ENCODE measurements at places on chromosomes 11 and 22. TPM values are rescaled to one million over a fixed set of nuclear protein-coding genes. Genes with fewer than 3 reads are reported as not detected.

Gene FDXACB1
- 8.8 TPM for total RNA-seq

Gene TUB
- total RNA-seq = 0.34 TPM

Gene ADAMTS15
- total RNA-seq = not detected

Gene ENTHD1
- 0.39 TPM for total RNA-seq

- DNase-seq = no peak
- no peaks in the 10 kb centered on the region for H3K27me3 ChIP-seq
- H3K36me3 ChIP-seq = peaks cover 6% of the 10 kb centered on the region
- no peak overlapping the region for H3K27ac ChIP-seq
Measured at GRCh38 chr11:68882391-68882790, 21.2 kb downstream of the MRPL21 start.

DNA sequence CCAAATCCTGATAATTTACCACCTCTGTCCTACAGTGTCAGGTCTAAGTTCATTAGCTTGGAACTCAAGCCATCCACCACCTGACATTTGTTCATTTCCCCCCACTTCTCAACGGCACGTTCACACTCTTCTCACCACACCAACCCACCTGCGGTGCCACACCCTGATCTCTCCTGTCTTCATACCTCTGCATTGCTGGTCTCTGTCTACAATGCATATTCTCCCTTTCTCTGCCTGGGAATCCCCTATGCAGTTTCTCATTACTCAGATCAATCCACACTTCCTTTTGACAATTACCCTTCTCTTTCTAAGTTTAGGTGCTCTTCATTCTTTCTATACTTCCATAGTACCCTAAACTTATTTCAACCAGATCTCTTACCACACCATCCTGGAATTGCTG lies 20.4 kb upstream of the EMSY start:
- peaks cover 11% of the 10 kb centered on the region for H3K4me1 ChIP-seq
- no peak overlapping the region for H3K27ac ChIP-seq
- DNase-seq = no peak
- H3K27me3 ChIP-seq = peaks cover 11% of the 10 kb centered on the region

DNA sequence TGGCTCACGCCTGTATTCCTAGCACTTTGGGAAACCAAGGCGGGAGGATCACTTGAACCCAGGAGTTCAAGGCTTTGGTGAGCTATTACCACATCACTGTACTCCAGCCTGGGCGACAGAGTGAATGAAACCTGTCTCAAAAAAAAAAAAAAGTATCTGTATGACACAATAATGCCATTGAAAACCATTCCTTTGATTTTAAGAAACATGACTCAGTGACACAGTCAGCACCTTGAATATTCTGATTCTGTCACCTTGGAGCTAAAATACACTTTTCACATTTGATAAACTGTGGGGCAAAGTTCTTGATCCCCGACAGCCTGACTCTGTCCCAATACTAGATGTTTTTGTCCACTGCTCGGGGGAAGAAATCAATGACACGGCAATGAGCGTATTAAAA lies 16.7 kb upstream of the ELFN2 start:
- no peak overlapping the region for H3K4me3 ChIP-seq
- H3K36me3 ChIP-seq = peaks cover 3% of the 10 kb centered on the region
- DNase-seq = no peak
- peaks cover 4% of the 10 kb centered on the region for H3K4me1 ChIP-seq
- no peaks in the 10 kb centered on the region for H3K27me3 ChIP-seq

DNA sequence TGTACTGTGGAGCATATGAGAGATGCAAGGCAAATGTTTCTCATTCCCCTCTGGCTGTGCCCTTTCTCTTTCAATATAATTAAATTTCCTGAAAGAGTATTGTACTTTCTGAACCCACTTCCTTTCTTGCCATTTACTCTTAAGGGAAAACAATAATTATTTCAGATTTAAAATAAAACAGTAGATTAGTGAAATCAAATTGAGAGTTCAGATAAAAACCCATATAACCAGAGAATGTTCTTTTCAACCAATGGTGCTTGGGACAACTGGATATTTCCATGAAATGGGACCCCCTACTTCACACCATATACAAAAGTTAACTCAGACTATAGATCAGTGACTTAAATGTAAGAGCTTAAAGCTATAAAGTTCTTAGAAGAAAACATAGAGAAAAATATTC lies 26.1 kb upstream of the DLAT start:
- H3K4me3 ChIP-seq = no peak overlapping the region
- H3K27me3 ChIP-seq = peaks cover 5% of the 10 kb centered on the region
- H3K27ac ChIP-seq = no peak overlapping the region
- no peak for DNase-seq

GRCh38 chr22:45998638-45999378 lies 21.8 kb upstream of the WNT7B start:
- no peaks in the 10 kb centered on the region for H3K27me3 ChIP-seq
- peaks cover 2% of the 10 kb centered on the region for H3K4me1 ChIP-seq
- no peak overlapping the region for H3K27ac ChIP-seq

DNA sequence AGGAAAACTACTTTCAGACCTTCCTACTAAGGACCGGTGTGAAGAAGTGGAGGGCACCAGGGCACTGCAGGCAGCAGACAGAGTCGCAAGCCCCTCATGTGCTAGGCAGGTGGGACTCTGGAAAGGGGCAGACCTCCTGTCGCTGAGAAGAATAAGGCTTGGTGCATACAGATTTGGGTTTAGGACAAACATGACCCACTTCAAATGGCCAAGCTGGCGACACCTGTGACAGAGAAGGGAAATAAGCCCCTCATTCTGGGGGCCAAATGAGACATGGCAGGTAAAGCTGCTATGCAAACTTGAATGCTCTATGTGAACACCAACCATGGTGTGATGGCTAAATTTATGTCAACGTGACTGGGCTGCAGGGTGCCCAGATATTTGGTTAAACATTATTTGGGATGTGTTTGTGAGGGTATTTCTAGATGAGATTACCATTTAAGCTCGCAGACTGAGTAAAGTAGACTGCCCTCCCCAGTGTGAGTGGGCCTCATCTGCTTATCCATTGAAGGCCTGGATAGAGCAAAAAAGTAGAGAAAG lies 112.4 kb upstream of the PITPNB start:
- H3K27me3 ChIP-seq = peaks cover 4% of the 10 kb centered on the region
- H3K36me3 ChIP-seq = no peaks in the 10 kb centered on the region
- H3K4me3 ChIP-seq = no peak overlapping the region
- no peak for DNase-seq
- H3K27ac ChIP-seq = no peak overlapping the region

Measured in activated naive CD8-positive, alpha-beta T cell treated with anti-CD3 and anti-CD28 coated beads for 36 hours (primary cell).